ENCODE measurements at places on chromosomes 6 and 20.

- H3K27me3 ChIP-seq: no peaks in the 10 kb centered on the region
- DNase-seq: no peak
Measured at GRCh38 chr6:141874930-141875602, 257.7 kb upstream of the GJE1 start.

DNA sequence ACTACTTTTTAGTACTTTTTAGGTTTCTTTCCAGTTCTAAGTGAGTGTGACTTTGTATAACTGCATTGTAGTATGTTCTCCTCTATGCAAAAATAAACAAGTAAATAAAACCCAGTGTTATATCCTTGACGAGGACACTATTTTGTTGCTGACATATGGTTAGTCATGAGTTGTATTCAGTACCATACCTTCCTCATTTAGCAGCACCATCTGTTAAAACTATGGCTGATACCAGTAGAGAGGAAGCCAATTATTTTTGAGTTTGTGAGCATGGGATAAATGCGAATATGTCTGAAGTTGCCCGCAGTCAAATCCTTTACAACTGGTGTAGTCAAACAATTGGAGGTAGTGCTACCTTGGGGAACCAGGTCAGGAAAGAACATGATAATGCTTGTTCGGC lies 74.1 kb downstream of the CDKAL1 start:
- H3K27ac ChIP-seq: no peak overlapping the region
- H3K27me3 ChIP-seq: no peaks in the 10 kb centered on the region

DNA sequence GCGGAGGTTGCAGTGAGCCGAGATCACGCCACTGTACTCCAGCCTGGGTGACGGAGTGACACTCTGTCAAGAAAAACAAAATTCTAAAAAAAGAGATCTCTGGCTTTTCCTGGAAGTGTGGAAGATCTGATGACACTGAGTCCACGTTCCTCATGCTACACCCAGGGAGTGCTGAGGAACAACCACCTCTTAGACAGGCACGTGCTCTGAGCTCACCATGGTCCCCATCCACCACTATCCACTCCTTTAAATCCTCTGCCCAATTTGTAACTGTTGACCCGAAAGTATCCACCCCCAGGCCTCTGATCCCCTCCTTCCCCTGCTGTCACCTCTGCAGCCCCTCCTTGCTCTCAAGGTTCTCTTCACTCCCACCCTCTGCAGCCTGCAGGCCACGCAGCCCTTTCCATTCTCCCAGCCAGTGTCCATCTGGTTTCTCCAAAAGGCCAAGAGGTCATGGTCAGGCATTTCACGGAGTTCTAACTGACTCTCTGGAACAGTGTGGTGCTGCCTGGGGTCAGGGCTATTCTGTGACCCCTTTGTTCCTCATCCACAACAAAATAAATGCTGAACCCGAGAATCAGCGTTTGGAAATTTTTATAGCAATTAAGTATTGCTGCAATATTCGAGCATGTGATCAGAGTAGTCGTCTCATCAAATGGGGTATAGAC lies 88.8 kb downstream of the ATP9A start:
- peaks cover 1% of the 10 kb centered on the region for H3K4me1 ChIP-seq
- DNase-seq: no peak
- H3K27me3 ChIP-seq: no peaks in the 10 kb centered on the region
- H3K27ac ChIP-seq: no peak overlapping the region

- H3K4me1 ChIP-seq: no peaks in the 10 kb centered on the region
- no peaks in the 10 kb centered on the region for H3K27me3 ChIP-seq
- H3K27ac ChIP-seq: no peak overlapping the region
- DNase-seq: no peak
- H3K4me3 ChIP-seq: no peak overlapping the region
- H3K36me3 ChIP-seq: no peaks in the 10 kb centered on the region
Measured at GRCh38 chr20:15832512-15832911, 740.7 kb downstream of the KIF16B start.

DNA sequence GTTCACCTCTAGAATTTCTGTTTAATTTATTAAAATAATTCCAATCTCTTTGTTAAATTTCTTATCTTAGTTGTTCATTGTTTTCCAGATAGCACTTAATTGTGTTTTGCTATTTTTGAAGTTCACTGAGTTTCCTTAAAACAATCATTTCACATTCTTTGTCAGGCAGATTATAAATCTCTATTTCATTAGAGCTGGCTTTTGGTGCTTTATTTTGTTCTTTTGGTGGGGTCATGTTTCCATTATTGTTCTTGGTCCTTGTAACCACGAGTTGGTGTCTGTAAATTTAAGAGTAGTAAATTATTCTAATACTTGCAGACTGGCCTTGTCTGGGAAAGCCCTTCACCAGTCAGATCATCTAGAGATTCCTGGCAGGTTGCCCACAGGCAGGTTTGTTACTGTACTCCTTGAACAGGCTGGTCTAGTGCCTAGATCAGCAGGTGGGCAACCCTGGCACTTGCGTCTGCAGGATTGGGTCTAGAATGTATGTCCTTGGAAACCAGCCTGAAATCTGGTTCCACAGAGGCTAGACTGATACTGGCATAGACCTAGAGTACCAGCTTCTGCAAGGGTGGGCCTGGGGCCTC lies 110.4 kb downstream of the ADGB start:
- H3K4me1 ChIP-seq: no peaks in the 10 kb centered on the region
- H3K27me3 ChIP-seq: peaks cover 3% of the 10 kb centered on the region
- no peak overlapping the region for H3K4me3 ChIP-seq
- DNase-seq: no peak

Measured in activated T-helper 2 cell treated with anti-CD3 and anti-CD28 coated beads, Interferon-gamma antibody, Interleukin-2, Interleukin-4, amounts not matched to agents 10 μg/mL and 5 μg/mL and 100 μg/mL, durations not matched to agents 14 hours and 24 hours and 36 hours (primary cell).